ENCODE measurements at places on chromosomes 12 and 14.
A peak's percentile ranks its signal among the peaks of the same experiment; 100 is the strongest.

DNA sequence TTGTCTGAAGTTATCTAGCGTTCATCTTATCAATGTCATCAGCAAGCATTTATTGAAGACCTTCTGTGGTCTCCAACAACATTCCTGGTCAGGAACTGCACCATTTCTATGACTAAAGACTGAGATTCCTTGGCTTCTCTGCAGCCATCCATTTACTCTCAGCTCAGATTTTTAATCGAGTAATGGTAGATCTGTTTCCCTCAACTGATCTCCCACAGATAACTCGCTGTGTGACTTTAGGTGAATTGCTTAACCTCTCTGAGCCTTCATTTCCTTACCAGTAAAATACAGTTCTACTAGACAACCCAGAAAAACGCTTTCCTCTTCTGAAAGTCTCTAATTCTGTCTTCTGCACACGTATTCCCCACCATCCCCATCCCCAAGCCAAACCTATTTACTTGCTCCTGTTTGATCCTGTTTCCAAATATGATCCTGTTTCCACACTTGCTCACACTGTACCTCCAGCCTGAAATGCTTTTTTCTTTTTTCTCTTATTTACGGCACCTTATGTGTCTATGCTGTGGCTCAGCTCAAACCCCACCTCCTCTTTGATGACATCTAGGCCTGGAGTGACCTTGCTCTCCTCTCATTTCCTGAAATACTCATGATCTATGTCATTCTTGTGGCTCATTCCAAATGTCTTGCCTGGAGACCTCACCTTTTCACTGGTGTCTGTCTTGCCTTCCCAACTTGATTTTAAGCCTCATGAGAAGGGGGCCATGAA lies 21.8 kb downstream of the PLXNC1 start:
- no peak for DNase-seq

- no peak for DNase-seq
Observed at GRCh38 chr12:24527102-24527501, 421.8 kb downstream of the BCAT1 start.

DNA sequence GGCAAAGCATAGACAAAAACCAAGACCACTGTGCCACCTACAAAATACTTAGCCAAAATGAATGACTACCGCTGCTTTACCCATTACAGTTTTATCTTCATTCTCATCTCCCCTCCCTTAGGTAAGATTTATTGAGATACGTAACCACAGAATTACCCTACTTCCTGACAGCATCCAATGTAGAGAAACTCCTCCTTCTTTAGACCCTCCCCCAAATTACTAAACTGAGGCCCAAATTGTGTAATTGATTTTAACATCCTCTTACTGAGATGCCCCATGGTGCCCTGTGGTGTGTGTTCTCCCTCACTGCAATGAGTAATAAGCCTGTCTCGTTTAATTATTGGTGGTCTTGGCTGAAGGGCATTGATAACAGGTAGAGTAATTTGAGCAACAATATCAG lies 19.1 kb downstream of the VRK1 start:
- DNase-seq: no peak

- DNase-seq: peak; percentile 70
Observed at GRCh38 chr12:68915055-68915454, 17.9 kb downstream of the CPM start.

GRCh38 chr12:75890141-75890540 lies 141.4 kb downstream of the PHLDA1 start:
- DNase-seq: no peak

DNA sequence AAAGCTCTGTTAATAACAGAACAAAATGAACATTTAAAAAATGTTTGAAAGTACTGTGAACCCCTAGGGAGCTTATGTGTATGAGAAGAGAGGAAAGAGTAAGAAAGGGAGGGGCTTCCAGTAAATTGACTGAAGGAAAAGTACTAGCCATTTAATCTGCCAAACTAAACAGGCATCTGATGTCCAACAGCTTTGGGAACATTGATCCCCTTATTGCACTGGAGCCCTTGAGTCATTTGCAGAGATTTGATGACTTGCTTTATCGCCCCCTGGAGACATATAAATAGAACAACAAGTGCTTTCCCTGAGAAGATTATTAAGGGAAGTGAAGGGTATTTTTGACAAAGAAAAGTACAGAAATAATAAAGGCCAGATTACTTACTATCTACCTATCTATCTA lies 319.3 kb upstream of the NOVA1 start:
- DNase-seq: peak; percentile 25

GRCh38 chr14:39381366-39381765 lies 50.9 kb downstream of the FBXO33 start:
- DNase-seq: no peak

GRCh38 chr14:23827100-23827892 lies 126.3 kb upstream of the DHRS4 start:
- DNase-seq: no peak

DNA sequence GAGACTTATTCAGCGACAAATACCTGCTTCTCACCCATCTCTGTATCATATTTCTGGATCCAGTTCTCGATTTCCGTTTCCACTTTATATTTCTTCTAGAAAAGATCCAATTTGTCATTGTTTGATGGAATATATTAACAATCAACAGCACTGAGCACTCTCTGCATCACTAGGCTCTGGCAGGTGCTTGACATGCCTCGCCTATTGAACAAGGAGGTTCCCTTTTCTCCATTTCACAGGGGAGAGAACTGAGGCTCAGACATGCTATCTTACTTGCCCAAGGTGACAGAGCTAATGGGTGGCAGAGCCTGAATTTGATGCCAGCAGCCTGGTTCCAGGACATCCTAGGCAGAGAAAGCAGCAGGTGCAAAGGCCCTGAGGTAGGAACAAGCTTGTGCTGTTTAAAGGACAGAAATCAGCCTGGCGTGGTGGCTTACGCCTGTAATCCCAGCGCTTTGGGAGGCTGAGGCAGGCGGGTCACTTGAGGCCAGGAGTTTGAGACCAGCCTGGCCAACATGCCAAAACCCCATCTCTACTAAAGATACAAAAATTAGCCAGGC lies 12.1 kb downstream of the RITA1 start:
- DNase-seq: no peak

DNA sequence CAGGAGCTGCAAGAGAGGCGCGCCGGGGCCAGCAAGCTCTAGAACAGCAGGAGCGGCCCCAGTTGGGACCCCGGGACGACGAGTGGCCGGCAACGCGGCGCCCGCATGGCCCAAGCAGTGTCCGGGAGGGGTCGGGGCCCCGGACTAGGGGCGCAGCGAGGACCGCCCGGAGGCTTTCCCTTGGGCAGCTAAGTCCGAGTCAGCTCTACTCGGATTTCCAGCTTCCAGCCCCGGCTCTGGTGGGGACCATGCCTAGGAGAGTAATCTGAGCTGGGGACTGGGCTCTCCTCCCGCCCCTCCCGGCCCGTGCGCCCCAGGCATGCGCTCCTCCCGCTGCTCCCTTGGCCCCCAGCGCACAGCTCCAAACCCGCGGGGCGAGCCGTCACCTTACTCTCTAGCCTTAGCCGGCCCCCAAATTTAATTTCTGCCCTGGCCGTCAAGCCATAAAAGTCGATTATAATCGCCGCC lies 41.6 kb upstream of the CAPRIN2 start:
- no peak for DNase-seq

DNA sequence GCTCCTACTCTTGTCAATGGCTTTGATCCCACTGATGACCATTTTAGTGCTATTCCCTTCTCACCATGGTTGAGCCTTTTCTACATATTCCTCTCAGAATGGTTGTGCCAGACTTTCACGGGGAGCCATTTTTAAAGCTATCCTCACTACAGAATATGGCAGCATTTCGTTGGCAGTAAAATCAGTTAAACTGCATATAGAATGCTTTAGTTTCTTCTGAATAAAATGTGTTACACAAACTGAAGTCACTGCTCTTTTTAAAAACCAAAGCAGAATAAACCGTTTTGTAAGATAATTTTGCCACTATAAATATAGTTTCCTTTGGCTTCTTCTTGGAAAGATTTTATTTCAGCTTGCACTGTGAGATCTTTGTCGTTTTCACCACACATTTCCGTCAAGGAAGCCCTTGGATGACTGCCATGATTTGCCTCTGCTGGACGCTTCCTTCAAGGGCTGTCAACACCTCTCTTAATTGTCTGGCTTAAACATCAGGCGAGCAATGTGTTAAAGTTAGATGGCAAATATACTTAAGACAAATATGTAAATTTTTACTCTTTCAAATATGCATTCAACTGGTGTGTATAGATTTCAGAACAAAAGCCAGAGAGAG lies 624.2 kb downstream of the DIO2 start:
- DNase-seq: peak; percentile 63
